ENCODE measurements at places on chromosomes 1 and 21.

DNA sequence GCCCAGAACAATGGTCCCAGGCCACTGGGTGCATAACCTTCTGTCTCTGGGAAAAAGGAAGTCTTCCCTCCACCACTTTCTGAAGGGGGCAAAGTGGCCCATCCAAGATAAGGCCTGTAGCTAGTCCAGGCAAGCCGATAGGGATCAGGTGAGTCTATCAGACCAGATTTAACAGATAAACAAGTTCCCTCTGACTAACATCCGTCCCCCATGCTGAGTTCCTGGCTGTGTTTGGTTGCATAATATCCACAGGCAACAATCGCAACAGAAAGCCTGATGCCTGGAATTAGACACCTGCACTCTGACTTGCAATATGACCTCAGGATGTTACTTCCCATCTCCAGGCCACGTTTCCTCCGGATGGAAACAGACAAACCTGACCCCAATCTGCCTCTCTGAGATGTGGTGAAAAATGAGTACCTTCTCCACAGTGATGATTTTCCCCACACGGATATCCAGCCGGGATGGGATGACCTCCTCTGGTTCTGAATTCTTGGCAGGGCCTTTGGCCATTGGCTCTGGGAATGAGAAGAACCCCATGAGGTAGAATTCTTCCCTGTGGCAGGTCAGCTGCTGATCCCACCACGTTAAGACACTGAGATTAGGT, 36.4 kb downstream of the YARS1 start:
- no peak for DNase-seq

GRCh38 chr21:15094706-15095105, 29.9 kb upstream of the NRIP1 start:
- DNase-seq, result no peak

DNA sequence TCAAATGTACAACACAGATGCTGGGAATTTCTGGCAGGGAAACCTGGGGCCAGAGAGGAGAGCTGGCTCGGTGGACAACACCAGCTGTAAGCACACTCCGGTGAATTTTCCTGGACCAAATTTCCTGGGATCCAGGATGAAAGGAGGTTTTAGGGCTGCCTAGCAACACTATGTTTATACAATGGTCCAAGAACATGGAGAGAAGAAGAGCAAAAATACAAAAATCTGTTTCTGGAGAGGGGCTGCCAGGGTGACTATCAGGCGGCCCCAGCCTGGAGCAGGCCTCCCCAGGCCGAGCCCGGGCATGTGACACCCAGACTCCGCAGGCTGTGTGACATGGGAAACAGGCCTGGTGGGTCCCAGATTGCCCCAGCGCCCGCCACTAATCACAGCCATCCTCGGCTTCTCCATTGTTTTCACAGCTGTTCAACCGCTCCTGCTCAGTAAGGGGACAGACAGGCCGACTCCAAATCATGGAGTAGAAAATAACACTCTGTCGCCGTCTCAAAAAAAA, 336.0 kb upstream of the NFIA start:
- DNase-seq, result no peak

DNA sequence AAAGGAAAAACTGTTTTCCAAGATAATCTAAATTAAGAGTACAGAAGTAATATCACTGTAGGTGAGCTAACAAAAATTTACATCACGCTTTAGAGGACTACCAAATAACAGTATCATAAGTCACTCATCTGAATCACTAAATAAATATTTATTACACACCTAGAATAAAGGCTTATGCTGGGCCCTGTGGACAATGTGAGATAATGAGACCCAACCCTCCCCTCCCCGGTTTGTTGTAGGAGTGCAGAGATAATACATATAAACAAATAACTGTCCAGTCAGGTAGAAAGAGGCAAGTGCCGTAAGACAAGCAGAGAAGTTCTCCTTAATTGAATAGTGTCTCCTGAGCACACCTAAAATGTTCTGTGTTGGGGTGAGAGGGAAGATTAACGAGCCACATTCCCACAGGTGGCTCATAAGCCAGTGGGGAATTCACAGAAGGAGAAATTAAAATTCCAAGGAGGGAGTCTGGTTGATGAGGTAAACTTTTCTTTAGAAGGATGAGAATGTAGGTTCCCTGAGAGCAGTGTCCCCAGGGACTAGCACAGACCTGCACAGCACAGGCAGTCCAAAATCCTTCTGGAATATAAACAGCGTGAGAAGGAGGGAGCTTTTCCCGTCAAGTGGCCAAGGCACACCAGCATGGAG, 241.4 kb downstream of the NFIA start:
- no peak for DNase-seq

- DNase-seq, result no peak
Observed at GRCh38 chr1:116674011-116674531, 6.5 kb upstream of the IGSF3 start.

GRCh38 chr1:19349999-19350398, 37.9 kb downstream of the SLC66A1 start:
- no peak for DNase-seq

GRCh38 chr1:71224741-71225377, 144.0 kb upstream of the ZRANB2 start:
- DNase-seq, result no peak

DNA sequence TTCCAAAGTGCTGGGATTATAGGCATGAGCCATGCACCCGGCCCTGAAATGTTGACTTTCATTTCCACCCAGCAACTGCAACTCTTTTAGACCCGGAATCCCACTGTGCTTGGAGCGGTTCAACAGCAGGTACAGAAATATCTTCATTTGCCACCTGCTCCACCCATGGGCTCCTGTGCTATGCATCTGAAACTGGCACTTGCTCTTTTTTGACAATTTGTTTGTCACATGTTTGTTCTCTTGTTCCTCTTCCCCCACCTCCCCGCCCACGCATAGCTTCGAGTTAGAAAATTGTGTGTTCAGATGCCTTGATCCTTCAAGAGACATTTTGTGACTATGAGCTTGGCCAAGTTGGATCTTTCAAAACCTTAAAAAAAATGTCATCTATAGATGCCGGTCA, 2.4 kb upstream of the IFNLR1 start:
- DNase-seq, result no peak

GRCh38 chr21:39529026-39529425, 77.3 kb downstream of the SH3BGR start:
- no peak for DNase-seq

DNA sequence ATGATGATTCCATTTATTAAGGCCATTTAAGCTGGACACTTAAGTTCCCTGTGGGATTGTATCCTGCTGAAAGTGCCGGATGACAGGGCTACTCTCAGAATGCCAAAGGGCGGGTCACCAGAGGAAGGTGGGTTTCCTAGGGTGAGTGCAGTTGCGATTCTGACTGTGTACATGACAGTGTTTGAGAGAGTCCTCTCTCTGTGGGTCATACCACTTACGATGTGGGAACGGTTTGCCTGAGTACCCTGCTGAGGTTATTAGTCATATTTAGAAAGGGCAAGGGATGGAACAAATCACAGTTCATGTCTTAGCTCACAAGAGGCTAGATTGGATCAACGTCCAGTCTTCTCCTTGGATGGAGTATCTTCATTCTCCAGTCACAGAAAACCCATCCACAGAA, 461.9 kb downstream of the CAMTA1 start:
- DNase-seq, result no peak

DNA sequence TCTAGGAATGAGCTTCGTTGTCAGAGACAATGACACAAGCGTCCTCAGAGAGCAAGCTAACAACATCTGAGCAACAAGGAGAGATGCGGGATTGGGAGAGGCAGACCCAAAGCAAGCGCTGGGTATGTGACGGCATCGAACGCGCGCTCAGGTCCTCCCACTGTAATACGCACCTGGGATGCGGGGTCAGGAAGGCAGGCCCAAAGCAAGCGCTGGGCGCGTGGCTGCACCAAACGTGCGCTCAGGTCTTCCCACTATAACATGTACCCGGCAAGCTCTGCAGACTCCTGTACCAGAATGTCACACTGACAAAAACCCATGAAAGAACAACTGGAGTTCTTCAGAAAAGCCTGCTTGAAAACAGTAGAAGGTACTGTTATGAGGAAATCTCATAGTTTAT, 653.8 kb downstream of the SMYD3 start:
- DNase-seq, result no peak

Data from RWPE2 (cell line).